ENCODE measurements at places on chromosomes 3 and 15.

GRCh38 chr15:51866751-51867150 lies 37.3 kb downstream of the TMOD3 start:
- DNase-seq: no peak

DNA sequence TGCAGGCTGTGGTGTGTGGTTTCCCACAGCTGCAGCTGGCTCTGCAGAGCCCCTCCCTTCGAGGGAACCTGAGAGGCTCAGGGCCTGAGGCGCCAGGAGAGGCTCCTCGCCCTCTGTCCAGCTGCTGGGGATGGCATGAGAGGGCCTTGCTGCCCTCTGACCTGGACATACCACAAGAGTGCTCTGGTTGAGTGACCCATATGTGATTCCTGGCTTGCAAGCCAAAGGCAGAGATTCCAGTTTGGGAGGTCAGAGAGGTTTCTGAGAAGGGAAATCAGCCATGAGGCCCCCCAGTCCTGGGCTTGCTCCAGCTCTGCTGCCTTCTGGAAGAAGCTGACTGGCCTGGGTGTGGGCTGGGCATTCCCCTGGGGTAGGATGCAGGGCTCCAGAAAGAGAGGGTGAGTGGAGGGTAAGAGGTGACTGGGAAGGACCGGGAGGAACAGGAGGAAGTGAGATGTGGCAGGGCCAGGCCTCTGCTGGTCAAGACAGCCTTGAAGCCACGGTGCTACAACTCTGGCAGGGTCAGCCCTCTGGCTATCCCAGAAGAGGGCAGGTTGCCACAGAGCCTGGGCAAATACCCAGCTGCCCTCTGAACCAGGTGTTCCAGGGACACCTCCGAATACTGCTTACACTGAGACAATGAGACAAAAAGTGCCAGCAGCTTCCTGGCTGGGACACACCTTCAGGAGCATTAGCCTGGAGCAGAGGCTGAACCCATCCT lies 16.0 kb upstream of the SRP14 start:
- DNase-seq: peak; percentile 51

- DNase-seq: no peak
Measured at GRCh38 chr15:71410347-71410746, 295.1 kb downstream of the THSD4 start.

GRCh38 chr15:31241888-31242522 lies 84.6 kb upstream of the KLF13 start:
- no peak for DNase-seq

- DNase-seq: peak; percentile 2
Measured at GRCh38 chr3:53850895-53851294, 4.5 kb downstream of the IL17RB start.

DNA sequence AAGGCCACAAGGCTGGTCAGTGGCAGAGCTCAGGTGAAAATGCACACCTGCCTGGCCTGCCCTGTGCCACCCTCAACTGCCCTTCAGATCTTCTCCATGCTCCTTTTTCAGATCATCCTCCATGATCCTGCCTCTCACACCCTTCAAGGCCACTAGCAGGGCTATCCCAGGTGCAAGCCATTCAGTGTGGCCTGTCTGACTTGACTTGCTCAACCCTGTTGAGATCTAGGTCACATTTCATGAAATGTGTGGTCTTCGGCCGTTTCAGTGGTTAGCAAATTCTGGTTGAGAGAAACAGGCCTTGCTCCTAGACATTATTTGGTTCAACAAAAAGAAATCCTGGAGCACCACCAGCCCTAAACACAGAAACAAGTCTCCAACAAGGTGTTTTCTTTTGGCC lies 26.6 kb upstream of the LMCD1 start:
- DNase-seq: no peak

All from AG09319 (cell line).